NCI-H1092 (cell line): ENCODE measurements at places on chromosomes 4 and X.

- no peak for DNase-seq
Measured at GRCh38 chrX:45775468-45775867, 574.8 kb upstream of the DIPK2B start.

GRCh38 chr4:108205859-108206258 lies 37.1 kb upstream of the LEF1 start:
- no peak for DNase-seq

- no peak for DNase-seq
Measured at GRCh38 chr4:93687304-93687703, 141.2 kb upstream of the ATOH1 start.

DNA sequence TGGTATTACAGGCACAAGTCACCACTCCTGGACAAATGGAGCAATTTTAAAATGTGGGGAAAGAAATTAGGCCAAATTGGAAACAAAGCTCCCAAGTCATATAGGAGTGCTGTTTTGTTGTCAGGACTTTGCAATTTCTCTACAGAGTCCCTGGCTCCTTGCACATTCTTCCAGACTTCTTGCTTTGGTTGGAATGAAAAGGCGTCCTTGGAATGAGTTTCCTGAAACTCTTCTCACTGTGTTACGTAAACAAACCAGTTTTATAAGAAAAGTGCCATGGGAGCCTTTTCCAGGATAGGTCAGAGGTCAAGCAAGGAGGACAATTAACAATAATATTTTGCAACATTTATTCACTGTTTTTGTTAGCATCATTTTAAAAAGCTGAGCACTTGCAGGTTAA lies 32.4 kb upstream of the KIT start:
- no peak for DNase-seq

- DNase-seq = no peak
Measured at GRCh38 chrX:3706481-3706880, 7.0 kb downstream of the PRKX start.

DNA sequence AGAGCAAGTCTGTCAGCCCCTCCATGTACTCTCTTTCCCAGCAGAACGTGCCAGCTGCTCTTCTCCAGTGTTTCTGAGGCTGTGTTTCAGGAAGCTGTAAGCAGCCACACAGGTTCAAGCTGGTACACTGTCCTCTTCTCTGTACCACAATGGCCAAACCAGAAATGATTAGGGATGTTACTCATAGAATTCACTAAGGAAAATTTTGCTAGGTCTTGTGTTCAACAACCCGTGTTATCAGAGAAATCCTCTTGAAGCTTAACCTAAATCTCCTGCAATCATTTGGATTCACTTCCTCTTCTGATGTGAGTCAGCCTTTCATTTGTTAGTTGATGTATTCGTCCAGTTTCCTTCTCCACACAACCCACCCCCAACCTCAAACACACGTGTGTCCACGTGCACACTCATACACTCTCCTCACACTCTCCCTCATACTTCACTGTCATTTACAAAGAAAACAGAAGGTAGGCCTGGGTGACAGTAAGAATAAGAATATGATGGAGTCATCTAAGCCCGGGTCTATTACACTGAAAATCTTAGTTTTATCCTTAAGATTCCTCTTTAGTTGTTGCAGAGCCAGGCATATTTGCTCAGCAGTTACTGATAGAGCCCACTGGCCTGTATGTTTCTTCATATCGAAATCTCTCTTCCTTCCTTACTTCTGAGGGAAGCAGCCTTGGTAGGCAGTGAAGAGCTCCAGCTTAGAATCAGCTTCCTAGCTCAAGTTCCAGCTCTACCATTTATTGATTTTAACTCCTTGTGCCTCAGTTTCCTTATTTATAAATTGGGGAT lies 63.4 kb downstream of the DCUN1D4 start:
- DNase-seq = no peak

DNA sequence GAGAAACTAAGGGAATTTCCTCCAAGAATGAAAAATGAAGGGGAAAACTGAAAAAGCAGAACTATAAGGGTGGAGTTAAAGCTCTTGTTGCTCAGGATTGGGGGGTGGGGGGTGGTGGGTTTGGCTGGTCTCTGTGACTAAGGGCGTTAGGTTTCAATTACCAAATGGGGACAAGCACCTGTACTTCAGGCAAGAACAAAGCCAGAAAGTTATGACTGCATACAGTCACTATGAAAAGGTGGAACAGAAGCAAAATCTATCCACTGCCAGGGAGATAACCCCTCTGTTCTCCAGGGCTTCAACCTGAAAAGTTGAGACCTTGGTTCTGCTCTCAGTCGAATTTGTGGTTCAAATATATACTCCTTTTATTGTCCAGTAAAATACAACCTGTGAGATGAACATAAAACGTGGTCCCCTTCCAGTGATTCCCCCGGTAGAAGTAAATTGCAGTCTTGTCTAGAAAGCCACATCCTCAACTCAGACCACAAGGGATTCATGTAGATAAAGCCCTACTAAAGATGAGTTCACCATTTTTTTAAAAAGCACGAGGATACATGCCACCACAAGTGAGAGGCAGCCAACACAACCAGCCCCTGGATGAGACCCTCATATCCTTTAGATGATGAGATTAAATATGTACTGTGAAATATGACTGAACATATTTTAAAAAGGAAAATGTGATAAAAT lies 257.1 kb upstream of the RPS6KA3 start:
- DNase-seq = no peak

DNA sequence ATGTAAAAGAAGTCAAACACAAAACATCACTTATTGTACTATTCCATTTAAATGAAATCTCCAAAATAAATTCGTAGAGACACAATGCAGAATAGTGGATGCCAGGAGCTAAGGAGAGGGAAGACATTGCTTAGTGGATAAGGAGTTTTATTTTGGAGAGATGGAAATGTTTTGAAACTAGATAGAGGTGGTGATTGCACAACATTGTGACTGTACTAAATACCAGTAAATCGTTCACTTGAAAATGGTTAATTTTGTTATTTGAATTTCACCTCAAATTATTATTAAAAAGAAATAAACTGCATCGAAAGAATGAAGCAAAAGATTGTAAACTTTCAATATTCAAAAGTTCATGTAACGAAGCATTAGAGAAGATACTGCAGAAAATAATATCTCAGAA lies 9.7 kb upstream of the ACSL4 start:
- DNase-seq = no peak

GRCh38 chr4:15794905-15795304 lies 16.8 kb downstream of the CD38 start:
- no peak for DNase-seq

- DNase-seq = no peak
Measured at GRCh38 chrX:5807181-5807580, 421.5 kb downstream of the NLGN4X start.

DNA sequence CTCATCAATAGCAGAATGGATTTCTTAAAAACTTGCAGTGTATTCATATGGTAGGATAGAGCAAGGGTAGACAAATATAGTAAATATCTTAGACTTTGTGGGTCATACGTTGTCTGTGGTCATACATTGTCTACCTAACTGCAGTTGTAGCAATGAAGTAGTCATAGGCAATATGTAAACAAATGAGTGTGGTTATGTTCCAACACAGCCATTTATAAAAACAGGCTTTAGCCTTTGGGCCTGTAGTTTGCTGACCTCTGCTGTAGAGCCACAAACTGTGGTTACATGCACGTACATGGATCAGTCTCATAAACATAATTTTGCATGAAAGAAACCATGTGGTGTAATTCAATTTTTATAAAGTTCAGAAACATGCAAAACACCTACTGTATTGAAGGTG lies 98.9 kb downstream of the LARP1B start:
- DNase-seq = no peak

DNA sequence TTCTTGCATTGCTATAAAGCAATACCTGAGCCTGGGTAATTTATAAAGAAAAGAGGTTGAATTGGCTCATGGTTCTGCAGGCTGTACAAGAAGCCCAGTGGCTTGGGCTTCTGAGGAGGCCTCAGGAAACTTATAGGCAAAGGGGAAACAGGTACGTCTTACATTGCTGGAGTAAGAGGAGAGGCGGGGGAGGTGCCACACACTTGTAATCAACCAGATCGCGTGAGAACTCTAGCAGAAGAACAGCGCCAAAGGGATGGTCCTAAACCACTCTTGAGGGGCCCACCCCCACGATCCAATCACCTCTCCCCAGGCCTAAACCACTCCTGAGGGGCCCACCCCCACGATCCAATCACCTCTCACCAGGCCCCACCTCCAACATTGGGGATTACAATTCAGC lies 50.6 kb upstream of the SHOX start:
- no peak for DNase-seq

GRCh38 chrX:135424469-135424868 lies 2.7 kb downstream of the SMIM10L2A start:
- no peak for DNase-seq

GRCh38 chr4:53307819-53308780 lies 57.8 kb downstream of the SCFD2 start:
- DNase-seq = no peak

DNA sequence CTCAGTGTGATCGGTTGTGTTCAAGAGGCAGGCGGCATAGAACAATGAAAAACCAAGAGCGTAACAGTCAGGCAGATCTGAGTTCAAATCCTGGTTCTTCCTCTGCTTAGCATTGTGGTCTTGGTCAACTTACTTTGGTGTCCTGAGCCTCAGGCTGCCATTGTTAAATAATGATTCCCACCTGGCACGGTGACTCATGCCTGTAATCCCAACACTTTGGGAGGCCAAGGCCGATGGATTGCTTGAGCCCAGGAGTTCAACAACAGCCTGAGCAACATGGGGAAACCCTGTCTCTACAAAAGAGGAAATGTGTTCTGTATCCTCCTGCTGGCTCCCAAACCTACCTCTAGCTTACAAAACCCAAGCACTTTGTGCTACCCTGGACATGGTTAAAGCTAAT lies 129.0 kb upstream of the STX18 start:
- DNase-seq = no peak
